GM12865 (cell line): ENCODE measurements at places on chromosomes 2 and 18.

GRCh38 chr2:132038179-132038882, 123.4 kb downstream of the ANKRD30BL start:
- no peak for DNase-seq

DNA sequence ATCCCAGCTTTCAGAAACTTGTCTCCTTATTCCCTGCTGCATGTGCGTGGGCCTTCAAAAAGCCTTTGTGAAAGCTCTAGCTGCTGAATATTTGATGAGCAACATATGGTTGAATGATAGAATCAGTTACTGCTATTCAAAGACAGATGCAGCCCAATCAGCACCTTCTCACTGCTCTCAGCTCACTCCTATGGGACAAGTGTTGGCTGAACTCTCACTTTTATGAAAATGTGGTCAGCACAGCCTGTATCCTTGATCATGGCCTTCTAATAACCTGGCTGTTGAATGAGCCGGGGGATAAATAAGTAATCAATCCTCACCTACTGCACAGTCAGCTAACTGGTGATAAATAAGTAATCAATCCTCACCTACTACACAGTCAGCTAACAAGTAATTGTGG, 103.2 kb downstream of the PIEZO2 start:
- no peak for DNase-seq

DNA sequence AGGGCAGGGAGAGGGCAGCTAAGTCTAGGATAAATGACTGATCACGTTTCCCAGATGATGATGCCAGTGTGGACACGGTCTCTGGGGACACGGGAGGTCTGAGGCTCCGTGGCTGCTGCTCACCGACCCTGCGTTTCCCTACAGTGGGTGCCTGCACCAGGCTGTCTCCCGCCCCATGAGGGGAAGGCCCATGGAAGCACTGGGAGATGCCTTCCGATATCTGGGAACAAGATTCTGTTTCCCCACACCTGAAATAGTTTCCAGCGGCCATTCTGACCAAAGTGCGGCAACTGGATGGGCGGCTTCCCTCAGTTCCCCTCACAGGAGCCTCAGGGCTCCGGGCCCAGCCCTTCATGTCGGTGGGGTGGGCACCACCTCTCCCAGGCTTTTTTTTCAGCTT, 83.1 kb downstream of the EDAR start:
- no peak for DNase-seq

GRCh38 chr18:48974304-48975119, 23.7 kb upstream of the SMAD7 start:
- no peak for DNase-seq

DNA sequence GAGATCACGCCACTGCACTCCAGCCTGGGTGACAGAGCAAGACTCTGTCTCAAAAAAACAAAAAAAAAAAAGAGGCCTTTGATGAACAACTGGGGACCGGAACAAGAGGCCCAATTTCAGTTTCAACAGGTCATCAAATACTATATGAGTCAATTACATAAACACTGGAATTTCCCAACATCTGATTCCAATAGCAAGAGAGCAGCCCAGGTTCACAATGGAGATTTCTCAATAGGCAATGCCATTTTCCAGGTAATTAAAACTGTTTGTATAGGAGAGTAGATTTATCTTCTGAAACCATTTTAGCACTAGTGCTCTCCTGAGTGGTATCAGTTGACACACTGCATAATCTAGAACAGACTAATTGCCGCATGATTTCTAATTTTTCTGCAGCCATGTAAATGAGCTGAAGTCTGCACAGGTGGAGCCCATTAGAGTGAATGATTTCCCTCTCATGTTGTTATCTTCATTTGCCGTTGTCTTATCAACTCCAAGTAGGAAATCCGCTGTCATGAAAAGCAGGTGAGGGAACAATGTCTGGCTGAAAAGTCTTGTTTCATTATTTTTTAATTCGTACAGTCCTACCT, 264.1 kb upstream of the MEIS1 start:
- DNase-seq, result peak; percentile 2

GRCh38 chr18:31497836-31498573, at the start of gene DSG2:
TSS of gene DSG2 (plus strand) at chr18:31498177. CDS start at chr18:31498252, 75 bp downstream.
- DNase-seq, result peak; percentile 84

- DNase-seq, result no peak
Measured at GRCh38 chr2:169118060-169118459, 48.7 kb downstream of the DHRS9 start.
